Kasumi-1 (cell line): ENCODE measurements at places on chromosomes 12 and 14.

- DNase-seq: no peak
Observed at GRCh38 chr14:87869619-87870583, 123.1 kb downstream of the GALC start.

- DNase-seq: no peak
Observed at GRCh38 chr14:105582639-105583038, 56.3 kb downstream of the TMEM121 start.

- DNase-seq: no peak
Observed at GRCh38 chr14:90963343-90963742, 97.1 kb downstream of the RPS6KA5 start.

- no peak for DNase-seq
Observed at GRCh38 chr12:24198936-24199671, 249.6 kb upstream of the SOX5 start.

- DNase-seq: no peak
Observed at GRCh38 chr14:93316716-93317115, 16.1 kb downstream of the BTBD7 start.

GRCh38 chr14:34615507-34615906 is 14.4 kb downstream of the SNX6 start:
- no peak for DNase-seq

GRCh38 chr14:79967453-79967852 is 243.9 kb downstream of the DIO2 start:
- DNase-seq: no peak

- DNase-seq: no peak
Observed at GRCh38 chr12:123815968-123816367, 53.9 kb downstream of the DNAH10 start.

DNA sequence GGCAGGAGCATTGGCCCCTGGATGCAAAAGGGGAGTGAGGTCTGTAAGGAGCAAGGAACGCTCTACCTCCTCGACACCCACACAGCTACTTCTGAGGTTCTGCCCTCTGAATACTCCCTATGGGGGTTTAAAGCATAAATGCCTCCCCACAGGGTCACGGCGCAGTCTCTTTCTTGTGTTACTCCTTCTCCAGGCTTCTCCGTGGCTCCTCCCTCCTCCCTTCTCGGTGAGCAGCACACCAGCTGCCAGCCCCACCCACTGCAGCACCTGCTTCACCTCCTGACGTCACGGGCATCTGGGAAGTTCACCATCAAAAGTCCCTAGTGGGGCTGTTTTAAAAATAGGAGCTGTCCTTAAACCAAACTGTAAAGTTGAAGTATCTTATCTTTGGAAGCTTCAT is 67.3 kb downstream of the SPTB start:
- no peak for DNase-seq

GRCh38 chr14:94770815-94771157 is 873 bp upstream of the GSC start:
- DNase-seq: no peak

DNA sequence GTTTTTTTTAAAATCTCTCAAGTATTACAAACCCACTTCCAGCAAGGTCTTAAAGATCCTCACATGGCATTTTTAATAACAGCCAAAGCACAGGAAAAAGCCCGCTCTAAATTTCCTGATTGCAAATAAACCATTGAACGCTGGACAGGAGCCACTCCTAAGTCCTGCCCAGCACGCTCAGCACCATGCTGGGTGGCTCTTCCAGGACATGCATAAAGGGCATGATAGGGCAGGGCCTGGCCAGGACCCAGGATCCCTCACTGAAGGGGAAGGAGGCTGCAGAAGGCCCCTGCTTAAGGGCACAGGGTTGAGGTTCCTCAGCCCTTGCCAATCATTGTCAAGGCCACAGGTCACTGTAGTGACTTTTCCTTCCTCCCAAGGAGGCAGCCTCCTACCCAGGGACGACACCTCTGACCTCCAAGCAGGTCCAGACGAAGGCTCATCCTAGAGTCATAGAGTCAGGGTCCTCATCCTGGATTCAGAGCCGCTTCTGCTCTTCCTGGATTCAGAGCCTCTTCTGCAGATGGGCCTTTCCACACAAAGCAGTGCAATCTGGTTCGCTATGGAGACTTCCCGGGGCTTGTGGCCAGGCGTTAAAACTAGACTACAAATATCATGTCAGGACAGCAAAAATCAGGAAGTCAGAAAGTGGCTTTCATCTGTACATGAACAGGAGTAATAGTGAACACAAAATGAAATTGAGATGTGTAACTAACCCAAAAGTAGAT is 123.8 kb downstream of the GCH1 start:
- DNase-seq: no peak

- DNase-seq: no peak
Observed at GRCh38 chr12:108575199-108575912, 13.0 kb downstream of the ISCU start.

- DNase-seq: no peak
Observed at GRCh38 chr14:74514471-74514941, 20.9 kb downstream of the ISCA2 start.

DNA sequence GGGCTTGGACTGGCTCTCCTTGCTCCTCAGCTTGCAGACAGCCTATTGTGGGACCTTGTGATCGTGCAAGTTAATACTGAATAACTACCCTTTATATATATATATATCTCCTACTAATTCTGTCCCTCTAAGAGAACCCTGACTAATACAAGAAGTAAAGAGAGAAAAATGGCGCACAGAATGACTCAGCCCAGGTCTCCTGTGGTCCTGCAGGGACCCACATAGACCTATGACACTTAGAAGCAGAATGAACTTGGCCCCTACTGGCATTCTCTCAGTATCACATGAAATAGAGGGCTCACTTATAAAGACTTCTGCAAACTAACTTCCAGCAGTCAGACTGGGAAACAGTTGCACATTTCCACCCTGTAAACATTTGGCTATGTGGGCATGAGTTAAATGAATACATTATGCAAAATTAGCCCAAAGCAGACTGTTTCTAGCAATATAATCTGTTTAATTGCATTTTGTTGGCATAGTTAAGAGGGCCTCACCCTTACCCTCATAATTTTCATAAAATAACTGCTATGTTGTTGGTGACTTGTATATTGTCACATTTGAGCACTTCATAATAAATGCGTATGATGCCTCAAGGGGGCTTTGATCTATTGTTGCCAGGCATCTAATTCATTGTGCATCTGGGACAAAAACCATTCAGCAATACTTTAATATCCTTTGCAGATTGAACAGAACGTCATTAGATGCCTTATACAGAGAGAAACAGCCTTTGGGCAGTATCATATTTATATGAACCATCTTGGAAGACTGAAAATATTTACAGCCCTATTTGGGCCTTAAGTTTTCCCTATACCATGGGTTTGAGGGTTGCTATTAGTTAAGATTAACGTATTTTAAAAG is 349.7 kb upstream of the DIO2 start:
- DNase-seq: no peak
